Foreskin fibroblast (primary cell): ENCODE measurements at places on chromosomes 13 and 19.

DNA sequence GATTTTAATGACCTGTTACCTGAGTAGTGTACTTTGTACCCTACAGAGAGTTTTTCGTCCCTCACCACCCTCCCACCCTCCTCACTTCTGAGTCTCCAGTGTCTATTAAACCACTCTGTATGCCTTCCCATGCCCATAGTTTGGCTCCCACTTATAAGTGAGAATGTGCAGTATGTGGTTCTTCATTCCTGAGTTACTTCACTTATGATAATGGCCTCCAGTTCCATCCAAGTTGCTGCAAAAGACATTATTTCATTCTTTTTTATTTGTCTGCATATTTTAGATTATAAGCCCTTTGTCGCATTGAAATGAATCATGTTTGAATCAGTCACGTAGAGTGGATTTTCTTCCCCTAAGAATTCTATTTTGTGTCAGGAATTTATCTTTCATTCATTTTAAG lies 12.2 kb upstream of the HTR2A start:
- DNase-seq = no peak

DNA sequence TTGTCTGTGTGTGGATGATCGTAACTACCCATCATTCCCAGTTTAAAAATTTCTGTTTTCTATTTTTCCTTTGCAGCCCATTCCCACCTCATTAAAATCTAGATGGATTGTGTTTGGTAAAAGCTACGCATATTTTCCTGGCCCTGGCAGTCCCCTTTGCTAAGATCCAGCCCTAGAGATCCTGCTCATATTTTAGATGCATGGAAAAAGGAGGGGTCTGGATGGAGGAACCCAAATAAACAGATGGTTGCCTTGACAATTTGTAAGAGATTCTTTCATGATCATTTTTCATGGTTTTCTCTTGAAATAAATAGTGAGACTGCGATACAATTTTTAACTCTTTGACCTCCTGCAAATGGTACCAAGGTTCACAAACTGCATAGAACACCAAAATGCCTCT lies 174.4 kb downstream of the SLC7A1 start:
- no peak for DNase-seq

GRCh38 chr13:75633285-75633684 lies 2.8 kb upstream of the LMO7 start:
- peak; percentile 89 for DNase-seq

GRCh38 chr13:21813110-21813509 lies 142.2 kb downstream of the FGF9 start:
- DNase-seq = no peak

- DNase-seq = peak; percentile 26
Observed at GRCh38 chr13:98768522-98768921, 16.1 kb upstream of the SLC15A1 start.

DNA sequence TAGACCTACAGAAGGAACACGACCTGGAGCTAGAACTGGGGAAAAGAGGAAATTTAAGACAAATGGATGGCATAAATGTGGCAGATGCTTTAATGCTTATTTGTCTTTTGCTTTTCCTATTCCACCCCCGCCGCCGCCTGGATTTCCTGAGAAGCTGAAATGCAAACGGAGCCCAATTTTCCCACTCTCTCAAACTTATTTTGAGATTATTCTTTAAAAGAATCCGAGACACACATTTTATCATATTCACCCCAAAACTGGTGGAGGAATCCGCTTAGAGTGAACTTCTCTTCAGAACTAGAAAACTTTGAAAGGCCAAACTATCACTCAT lies 5.8 kb downstream of the POU4F1 start:
- no peak for DNase-seq

DNA sequence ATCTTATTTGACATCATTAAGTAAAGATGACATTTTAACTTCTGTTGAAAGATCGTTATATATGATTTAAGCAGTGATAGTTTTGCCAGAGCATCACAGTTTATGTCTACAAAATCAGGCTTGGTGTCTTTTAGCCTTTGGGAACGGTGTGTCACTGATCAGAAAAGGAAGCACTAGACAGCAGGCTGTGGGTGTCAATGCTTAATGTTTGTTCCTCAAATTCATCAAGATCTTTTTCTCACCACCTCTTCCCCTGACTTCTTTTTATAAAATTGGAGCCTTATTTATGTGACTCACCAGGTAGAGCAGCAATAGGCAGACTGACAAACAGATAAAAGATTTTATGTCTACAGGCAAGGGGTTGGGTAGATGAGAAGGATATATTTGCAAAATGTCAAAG lies 1558.5 kb downstream of the EFNB2 start:
- DNase-seq = no peak

- DNase-seq = peak; percentile 74
Observed at GRCh38 chr19:2636897-2637683, 65.4 kb downstream of the GNG7 start.

- no peak for DNase-seq
Observed at GRCh38 chr19:19562665-19563347, 24.7 kb downstream of the CILP2 start.
